NCI-H226 (cell line): ENCODE measurements at places on chromosomes 11 and 22.

DNA sequence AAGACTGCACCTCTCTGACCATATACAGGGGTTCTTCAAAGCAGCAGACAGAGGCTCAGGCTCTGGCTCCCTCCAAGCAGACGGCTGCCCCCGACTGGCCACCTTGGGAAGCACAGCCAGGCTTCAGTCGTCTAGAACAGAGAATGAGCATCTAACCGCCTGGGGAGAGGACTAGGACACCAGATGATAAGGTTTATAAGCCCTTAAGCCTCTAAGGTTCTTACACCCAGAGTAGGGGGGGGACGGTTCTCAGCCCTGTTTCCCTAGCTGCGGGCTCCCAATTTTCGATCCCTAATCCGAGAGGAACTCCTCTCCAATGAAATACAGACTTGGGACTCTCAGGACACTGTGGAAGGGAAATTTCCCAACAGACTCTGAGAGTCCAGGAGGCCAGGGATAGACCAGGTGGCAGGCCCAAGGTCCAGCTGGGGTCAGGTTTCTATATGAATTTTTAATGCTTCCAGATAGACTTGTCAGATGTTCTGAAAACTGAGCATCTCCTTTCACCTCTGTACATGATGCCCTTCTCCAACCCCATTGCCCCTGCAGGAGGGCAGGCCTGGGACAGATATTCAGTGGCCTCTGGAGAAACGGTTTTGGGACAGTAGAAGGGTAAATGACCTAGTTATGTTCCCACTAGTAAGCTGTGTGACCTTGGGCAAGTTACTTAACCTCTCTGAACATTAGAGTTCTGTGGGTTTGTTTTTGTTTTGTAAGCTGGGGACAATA, 20.2 kb downstream of the RTN4RL2 start:
- DNase-seq: peak; percentile 47

DNA sequence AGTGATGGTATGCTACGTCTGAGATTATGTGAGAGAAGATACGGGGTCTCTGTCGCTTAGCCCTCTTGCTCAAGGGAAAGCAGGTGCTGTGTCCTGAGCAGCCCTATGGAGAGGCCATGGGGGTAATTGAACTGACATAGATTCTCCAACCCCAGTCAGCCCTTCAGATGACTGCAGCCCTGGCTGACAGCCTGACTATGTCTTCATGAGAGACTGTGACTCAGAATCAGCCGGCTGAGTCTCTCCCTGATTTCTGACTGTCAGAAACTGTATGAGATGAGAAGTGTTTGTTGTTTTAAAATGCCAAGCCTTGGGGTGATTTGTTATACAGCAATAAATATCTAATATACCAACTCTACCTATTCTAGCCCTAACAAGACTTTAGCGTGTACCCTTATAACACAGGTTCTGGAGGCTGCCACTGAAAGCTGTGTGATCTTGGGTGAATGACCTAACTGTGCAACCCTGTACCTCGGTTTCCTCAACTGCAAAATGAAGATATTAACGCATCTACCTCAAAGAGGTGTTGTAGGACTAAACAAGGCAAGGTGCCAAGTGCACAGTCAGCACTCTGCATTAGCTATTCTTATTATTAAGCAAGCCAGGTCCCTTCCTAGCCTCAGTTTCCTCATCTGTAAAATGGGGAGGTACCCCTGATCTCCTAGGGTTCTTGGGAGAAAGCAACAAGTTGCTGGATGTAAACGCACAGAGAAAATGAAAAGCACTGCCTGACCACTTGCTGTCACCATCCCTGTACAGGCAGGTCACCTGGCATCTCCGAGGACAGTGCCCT, 24.9 kb downstream of the SLC43A1 start:
- DNase-seq: peak; percentile 46

GRCh38 chr22:37486224-37486845, at the start of gene MFNG:
Gene MFNG, minus strand, starts transcription at chr22:37486384. Its CDS starts 207 bp downstream, at chr22:37486177.
- peak; percentile 81 for DNase-seq

DNA sequence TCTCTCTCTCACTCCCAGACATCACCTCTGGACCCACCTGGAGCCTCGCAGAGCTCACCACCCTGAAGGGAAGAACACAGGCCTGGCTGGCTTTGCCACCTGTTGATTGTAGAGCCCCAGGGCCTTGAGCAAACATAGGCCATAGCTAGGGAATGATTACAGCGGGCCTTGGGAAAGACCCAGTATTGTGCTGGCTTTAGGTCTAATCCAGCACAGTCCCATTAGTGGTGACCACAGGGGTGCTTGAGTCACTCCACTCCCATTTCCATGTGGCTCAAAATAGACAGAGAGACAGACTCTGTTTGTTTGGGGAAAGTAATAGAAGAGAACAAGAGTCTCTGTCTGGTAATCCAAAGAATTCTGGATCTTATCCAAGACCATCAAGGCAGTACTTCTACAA, 42.7 kb upstream of the FAM181B start:
- DNase-seq: no peak

DNA sequence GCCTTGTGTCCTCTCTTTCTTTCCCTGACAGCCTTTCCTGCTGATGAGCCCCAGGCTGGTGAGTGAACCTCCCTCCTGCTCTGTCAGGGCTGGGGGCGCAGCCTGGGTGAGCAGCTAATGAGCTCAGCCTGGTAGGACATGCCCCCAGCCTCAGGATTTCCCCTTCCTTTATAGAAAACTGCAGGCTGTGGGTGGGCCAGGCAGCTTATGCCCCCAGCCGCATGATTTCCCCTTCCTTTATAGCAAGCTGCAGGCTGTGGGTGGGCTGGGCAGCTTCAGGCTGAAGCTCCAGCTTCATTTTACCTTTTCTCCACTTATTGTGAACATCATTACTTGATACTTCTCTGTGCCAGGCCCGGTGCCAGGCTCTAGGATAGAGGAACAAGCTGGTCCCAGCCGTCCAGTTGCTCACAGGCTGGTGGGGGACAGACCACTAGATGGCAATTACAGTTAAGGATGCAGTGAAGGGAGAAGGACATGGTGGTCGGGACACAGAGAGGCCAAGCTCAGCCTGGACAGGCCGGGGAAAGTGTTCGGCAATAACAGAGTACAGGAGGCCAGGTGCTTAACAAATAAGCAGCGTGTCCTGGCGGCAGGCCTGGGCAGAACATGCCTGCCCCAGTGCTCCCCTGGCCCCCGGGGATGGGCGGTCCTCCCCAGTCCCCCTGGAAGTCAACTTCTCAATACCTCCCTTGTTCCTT, 5.3 kb downstream of the LGALS12 start:
- no peak for DNase-seq

DNA sequence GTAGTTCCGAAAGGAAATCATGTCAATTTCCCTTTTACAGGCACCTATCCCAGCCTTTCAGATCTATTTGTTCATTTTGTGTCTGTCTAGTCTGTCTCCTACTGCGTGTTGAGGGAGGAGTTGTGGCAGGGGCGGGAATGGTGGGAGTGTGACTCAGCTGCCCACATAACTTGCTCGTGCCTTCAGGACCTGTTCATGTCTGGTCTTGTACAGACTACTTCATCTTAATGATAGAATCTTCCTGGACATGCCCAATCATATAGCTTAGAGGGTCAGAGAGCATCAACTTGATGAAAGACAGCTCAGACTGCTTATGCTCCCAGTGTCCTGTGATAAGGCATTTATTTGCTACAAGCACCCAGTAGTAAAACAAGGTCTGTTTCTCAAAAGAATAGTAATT, 61.0 kb upstream of the BIRC3 start:
- DNase-seq: peak; percentile 85

GRCh38 chr22:23180893-23181720, 798 bp downstream of the BCR start:
- DNase-seq: no peak

DNA sequence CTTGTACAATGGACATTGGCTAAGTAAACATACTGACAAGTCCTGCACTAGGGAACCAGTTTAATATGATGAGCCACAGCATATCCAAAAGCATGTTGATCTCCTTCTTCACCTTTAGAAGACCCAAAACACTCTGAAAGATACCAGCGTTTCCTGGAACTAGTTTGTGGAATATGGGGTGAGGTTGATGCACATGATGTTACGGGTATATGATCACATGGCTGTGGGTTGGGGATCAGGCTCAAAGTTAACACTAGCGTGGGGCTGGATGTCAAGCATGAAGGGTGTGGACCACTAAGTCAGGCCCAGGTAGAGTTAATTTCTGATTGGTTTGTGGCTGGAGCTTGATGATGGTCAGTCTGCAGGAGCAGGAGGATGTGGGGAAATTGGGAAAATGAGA, 9.0 kb downstream of the IGLL5 start:
- DNase-seq: no peak

DNA sequence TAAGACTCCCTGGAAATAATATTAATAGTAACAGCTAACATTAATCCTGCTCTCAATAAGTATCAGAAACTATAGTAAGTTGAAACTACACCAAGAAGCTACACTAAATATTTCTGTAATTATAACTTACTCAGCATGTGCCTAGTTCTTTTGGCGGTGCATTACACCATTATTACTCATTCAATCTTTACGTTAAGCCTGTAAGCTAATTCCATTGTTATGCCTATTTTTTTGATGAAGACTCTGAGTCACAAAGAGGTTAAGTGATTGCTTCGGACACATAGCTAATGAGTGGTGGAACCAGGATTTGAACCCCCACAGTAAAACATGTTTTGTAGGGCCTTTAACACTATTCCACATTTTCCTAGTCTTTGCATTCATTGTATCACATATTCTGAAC, 111.6 kb downstream of the RASSF10 start:
- peak; percentile 66 for DNase-seq
